Body of pancreas (tissue), 4 donors: ENCODE measurements at places on chromosomes 6 and 20. TPM values are rescaled to one million over a fixed set of nuclear protein-coding genes. Genes with fewer than 3 reads are reported as not detected.

KCNQ2 gene
- total RNA-seq: 1.8 TPM

DNA sequence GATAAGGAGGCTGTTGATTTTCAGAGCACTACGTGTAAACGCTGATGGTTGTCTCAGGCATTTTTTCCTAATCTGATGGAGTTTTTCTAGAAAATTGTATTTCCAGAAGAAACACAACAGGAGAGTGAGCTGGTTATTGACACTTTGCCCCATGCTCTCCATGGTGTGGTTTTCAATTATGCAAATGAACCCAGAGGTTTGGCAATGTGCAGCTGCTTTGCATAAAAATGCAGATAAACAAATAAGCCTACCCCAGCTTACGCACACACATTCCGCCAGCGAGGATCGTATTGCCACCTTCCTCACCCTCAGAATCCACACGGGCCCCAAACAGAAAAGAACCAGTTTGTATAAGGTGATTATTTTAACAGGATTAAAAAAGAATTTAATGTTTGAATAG, 45.1 kb upstream of the FRMD1 start:
- DNase-seq: no peak

- no peak for DNase-seq
Measured at GRCh38 chr6:111802015-111802414, 71.2 kb downstream of the FYN start.

DNA sequence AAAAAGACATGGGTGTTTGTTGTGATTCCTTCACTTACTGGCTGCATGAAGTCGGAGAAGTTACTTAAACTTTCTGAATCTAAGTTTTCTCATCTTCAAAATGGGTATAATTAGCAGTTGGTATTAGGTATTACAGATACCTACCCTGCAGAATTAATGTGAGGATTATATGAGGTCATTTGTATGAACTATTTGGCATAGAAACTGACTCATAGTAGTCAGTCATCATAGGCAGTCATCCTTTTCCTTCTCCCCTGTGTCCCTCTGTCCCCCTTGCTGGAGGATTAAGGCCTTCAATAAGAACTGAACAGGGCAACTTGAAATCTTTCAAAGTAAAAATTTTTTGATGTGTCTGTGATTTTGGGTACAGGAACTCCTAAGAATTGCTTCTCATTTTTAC, 26.3 kb downstream of the RALGAPB start:
- no peak for DNase-seq

GRM1 gene
- not detected for total RNA-seq

GSTA3 gene
- total RNA-seq: not detected

WFDC12 gene
- total RNA-seq: not detected

GRCh38 chr6:32980488-32981038, 12.2 kb downstream of the BRD2 start:
- DNase-seq: no peak
